NCI-H2081 (cell line): ENCODE measurements at places on chromosomes 7 and 10.

GRCh38 chr10:125828311-125828710 is 5.0 kb downstream of the BCCIP start:
- DNase-seq: no peak

DNA sequence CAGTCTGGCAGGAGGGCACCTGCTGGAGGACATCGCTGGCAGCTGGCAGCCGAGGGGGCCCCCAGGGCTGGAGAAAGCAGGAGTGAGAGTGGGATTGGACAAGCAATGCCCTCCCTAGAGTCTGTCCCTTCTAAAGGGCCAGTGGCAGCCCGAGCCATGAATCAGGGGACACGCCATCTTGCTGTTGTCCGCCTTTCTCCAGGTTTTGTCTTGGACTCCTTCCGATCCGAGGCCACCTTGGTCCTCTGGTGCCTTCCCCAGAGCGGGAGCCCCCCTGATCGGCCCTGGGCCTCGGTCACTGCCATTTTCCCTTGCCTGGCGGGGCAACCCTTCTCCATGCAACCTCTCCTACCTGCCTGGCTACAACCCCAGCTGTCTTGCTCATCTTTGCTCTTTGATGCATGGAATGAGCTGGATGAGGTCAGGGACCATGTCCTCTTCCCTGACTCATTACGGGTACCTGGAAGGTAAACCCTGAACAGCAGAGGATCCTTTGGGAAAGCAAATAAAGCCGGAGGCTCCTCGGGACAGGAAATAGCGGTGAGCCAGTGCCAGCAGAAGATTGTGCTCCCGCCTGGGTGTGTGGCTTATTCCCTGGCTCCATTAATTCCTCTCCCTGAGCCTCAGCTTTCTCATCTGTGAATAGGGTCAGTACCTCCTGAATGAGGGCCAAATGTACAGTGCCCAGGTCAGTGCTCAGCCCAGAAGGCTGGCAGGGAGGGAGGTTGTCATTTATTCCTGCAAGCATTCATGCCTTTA is 112.0 kb downstream of the GRK5 start:
- no peak for DNase-seq

DNA sequence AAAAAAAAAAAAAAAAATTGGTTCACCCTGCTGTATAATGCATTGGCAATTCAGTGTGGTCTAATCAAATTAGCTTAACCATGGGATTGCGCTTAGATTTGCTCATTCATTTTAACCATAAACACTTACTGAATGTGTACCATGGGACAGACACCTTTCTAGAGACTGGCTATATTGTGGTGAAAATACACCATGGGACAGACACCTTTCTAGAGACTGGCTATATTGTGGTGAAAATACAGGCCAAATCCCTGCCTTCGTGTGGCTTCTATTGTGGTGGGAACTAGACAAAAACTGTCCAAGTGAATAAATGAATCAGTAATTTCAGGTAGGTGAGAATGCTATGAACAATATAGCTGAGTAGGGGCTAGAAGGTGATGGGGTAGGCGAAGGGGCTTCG is 10.2 kb upstream of the REPIN1 start:
- DNase-seq: no peak

DNA sequence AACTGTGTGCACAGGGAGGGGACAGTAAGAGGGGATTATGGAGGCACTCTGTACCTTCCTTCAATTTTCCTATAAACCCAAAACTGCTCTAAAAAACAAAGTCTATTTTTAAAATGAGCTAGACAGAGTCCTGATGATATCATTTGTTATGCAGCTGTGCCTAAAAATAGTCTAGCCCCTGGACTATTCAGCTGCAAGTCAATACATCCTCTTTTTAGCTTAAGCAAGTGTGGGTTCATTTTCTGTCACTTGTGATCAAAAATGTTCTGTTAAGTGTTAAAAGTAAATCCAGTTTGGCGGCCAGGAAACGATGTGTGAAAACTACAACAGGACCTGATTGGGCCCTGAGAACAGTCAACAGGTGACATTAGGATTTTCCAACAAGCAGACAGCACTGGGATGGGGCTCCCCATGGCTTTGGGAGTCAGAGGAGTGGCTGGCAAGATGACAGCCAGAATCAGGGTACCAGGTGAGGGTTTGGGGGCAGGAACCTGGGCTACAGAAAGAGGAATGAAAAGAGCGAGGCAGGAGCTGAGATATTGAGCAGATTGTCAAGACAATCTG is 33.9 kb downstream of the FAM107B start:
- DNase-seq: no peak

- DNase-seq: no peak
Measured at GRCh38 chr10:70671619-70672164, 614 bp upstream of the ADAMTS14 start.

- DNase-seq: no peak
Measured at GRCh38 chr10:58384544-58384998, 639 bp upstream of the TFAM start.

GRCh38 chr10:127836176-127836575 is 56.6 kb downstream of the CLRN3 start:
- DNase-seq: no peak

DNA sequence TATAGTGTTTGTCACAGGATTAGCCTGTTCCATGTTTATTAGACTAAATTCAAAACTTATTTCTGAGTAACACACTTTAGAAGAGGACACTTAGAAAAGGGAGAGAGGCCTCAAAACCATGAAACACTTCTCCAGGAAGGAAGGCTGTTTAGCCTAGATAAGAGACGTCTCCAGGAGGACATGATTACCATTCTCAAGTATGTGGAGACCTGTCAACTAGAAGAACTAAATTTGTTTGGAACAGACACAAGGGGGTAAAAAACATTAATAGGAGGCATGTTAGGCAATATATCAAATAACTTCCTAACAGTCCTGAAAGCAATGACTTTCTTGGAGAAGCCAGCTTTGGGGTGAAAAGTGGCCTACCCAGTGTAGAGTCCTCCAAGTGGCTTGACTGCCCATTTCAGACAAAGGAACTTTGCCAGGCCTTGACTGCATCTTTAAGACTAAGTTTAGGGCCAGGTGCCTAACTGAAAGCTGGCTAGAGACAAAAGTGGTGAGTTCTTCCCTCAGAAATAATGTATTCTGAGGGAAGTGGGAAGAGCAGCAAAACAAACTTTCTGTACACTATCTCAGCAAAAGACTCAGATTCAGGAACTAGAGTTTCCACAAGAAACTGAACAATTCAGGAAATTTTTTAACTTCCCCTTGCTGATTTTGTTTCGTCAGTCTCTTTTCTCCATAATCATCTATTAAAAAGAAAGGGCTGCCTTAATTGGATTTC is 11.8 kb downstream of the NCOA4 start:
- no peak for DNase-seq

DNA sequence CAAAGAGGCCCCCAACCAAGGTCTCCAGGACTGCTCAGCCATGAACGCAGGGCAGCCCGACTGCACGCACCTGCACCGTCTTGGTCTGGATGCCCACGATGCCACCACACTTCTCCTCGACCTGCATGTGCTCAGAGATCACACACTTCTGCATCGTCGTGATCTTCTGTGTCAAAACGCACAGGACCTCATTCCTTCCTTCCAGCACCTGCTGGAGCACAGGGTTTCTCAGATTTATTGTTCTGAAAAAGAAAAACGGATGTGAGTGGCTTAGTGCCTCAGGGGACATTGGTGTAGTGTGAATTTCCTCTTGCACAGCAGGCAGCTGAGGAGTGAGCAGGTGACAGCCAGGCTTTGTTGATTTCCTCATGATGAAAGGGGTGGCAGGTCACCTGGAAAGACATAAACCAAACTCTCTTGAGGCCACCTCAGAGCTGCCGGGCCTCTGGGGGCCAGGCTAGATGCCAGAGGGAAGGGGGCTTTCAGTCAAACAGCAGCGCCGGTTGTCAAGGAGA is 38.2 kb downstream of the GSDME start:
- peak; percentile 60 for DNase-seq
